ENCODE measurements at places on chromosomes 6 and 20. TPM values are rescaled to one million over a fixed set of nuclear protein-coding genes. Genes with fewer than 3 reads are reported as not detected.

GRCh38 chr6:127457456-127458064 lies 1.6 kb downstream of the KIAA0408 start:
- DNase-seq: no peak

DNA sequence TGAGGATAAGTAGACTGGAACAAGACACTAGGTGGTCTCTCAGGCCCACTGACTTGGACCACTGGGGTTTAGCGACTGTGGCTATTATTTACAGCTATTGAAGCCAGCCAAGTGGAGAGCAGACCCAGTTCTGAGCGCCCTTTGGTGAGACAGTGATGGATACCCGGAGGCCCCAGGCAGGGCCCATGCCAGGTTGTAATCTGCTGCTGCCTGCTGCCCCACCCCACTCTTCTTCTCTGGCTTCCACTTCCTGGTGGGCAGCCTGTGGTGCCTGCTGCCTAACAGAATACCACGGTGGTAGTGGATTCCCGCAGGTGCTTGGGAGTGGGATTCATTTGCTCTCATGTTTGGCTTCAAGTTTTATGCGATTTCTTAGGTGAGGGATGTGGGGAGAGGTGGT lies 570 bp downstream of the RAB44 start:
- no peak for DNase-seq

DNA sequence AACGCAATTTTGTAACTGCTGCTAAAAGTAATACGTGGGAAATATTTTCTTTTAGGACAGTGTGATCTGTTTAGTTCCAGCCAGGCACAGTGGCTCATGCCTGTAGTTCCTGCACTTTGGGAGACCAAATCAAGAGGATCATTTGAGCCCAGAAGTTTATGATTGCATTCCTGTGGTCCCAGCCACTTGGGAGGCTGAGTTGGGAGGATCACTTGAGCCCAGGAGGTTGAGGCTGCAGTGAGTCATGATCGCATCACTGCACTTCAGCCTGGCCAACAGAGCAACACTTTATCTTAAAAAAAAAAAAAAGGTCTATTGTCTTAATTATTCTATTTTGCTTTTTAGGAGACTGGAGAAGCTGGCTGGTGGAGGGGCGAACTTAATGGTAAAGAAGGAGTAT lies 101.5 kb downstream of the CD2AP start:
- DNase-seq: no peak

DNA sequence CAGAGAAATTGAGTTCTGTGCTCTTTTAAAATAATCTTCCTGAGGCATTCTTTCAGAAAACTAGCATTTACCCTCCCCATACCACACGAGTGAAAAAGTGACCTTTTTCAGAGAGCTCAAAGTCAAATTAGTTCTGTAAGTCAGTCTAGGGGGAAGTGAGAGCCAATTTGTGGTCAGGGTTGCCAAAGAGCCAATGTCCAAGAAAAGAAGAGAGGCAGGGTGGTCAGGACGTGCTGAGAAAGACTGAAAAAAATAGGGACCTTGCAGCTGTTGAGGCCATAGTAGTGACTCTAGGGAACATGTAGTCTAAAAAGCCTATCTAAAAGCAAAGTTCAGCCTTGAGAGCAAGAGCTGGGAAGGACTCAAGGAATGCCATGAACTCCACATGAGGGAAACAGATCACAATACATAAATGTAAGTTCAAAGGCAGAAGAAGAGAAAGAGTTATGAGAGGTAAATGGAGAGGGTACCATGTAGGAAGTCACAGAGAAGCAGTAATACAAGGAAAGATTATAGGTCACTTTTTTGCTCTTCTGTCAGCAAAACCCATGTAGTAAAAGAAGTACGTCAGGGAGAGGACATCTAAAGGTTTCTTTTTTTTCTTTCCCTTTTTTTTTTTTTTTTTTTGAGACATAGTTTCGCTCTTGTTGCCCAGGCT lies 565.1 kb upstream of the FLRT3 start:
- no peak for DNase-seq

DNA sequence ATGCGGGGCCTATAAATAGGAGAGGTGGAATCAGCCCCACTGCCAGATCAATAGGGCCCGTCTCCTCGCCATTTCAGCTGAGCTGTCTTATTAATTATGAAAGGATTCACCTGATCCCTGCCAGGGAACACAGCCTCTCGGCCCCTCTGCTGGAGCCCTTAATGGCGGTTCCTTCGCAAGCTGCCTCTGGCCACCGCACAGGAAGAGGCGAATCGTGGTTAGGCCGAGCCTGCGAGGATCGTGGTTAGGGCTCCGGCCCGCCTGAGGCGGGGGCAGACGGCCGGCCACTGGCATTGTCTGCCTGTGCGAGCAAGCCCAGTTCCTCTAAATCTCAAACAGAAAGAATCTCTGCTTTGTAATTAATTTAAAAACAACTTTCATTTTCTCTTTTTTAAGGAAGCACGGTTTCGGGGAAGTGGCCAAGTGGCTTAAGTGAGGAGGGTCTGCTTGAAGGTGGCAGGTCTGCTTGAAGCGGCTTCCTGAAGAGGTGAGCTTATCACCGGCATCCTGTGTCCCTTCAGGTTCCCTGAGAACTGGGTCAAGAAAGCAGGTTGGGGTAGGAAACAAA lies 9.2 kb downstream of the NRN1 start:
- DNase-seq: no peak

DNA sequence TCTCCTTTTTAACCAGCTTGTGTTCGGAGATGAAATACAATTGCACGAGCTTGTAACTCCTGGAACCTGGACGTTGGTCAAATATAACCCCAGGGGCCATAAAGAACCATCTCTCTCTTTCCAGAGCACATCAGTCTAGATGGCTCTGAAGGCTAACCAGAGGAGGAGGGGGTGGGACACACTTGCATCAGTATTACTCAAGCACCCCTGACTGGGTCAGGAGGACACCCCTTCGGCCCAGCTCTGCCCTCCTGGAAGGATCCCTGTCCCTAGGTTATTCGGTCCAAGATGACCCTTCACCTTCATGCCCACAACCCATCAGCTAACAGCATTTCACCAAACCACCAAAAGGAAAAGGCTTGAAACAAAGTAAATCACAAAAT lies 67.1 kb downstream of the FYN start:
- DNase-seq: no peak

GRCh38 chr6:30721198-30722024 lies 1.3 kb downstream of the TUBB start:
- peak; percentile 80 for DNase-seq

DNA sequence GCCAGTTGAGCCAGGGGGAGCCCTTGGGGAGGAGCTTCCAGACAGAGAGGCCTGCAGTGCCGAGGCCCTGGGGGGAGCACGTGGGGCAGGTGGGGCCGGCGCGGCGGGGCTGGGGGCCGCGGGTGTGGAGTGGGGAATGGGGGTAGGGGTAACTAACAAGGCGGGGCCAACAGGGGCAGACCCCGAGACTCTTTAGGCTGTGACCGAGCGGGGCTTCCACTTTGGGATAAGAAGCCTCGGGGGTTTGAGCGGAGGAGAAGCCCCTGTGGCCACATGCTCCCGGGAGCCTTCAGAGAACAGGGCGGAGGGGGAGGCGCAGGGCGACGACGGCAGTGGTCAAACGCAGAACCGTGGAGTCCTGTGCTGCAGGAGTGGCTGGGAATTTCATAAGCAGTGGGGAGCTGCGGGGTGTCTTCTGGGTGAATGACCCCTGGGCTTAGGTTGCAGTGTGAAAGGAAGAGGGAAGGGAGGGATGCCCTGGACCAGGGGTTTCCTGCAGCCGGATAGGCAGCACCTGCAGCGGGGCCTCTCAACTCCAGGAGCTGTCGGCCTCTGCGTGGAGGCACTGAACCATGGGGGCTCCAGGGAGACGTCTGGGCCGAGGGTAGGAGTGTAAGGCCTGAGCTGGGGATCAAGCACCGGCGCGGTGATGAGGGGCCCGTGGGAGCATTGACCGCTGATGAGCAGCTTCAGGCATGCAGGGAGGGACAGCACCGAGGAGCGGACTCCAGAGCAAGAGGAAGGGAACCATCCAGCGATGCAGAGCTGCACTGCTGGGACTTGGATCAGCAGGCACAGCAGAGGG lies 121.0 kb downstream of the SYNDIG1 start:
- no peak for DNase-seq

DNA sequence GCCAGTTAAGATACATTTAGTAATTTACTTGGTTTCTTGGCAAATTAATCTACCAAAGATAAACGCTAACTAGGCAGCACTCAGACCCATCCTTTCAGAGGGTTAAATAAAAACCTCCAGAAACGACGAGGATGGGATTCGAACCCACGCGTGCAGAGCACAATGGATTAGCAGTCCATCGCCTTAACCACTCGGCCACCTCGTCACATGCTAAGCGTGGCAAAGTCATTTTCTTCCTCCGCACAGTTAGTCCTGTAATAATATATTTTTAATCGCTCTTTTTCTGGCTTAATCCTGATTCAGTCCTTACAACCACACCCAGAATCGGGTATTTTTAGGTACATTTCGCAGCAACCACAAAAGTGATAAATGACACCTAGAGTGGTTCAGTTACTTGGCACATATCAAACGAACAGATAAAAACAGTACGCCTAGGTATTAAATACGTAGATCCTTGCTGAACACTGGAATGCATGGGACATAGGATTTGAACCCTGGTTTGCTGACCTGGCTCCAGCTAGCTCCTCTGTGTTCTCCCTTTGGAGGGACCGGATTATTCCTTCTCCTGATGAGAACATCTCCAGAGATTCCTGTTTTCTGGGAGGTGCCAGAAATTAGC lies 71.6 kb downstream of the GPX5 start:
- DNase-seq: peak; percentile 46

DNA sequence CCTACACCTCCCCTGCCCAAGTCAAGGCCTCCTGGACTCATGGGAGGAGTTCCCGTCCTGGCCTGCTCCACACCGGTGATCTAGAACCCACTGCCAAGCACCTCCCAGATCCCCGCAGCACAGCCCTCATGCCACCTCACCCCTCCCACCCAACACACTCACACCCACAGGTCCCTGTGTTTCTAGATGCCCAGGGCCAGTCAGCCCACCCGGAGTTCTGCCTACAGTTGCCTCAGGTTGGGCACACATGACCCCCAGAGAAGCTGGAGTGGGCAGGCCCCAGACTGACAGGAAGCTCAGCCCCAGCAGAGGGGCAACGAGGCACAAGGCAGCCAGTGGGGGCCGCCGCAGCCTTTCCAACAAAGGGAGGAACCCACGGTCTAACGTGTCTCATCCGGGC lies 29.6 kb downstream of the RRBP1 start:
- DNase-seq: no peak

DNA sequence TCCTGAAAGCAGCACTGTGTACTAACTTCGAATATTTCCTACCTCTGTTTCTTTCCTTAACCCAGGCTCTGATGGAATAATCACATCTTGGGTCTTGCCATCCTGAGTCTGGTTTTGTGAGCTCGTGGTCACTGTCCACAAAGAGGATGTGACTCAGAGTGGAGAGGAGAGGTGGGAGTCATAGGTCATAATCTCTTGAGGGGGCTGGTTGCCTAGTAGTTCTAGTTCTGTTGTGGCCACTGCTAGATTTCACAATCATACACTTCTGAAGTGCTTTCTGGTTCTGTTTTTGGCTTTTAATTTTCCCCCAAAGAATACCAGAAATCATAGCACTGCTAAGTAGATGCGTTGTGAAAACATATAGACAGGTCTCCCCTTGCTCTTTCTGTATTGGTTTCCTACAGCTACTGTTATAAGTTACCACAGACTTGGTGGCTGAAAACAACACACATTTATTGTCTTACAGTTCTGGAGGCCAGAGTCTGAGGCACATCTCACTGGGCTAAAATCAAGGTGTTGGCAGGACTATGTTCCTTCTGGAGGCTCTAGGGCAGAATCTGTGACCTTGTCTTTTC lies 102.8 kb downstream of the NRSN1 start:
- peak; percentile 69 for DNase-seq

DNA sequence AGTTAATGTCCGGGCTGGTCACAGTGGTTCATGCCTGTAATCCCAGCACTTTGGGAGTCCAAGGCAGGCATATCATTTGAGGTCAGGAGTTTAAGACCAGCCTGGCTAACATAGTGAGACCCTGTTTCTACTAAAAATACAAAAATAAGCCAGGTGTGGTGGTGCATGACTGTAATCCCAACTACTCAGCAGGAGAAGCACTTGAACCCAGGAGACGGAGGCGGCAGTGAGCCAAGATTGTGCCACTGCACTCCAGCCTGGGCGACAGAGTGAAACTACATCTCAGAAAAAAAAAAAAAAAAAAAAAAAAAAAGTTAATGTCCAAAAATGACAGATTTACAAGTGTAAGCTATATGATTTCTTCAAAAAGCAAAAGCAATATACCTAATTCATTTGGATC lies 124.9 kb downstream of the CCDC170 start:
- DNase-seq: no peak

DNA sequence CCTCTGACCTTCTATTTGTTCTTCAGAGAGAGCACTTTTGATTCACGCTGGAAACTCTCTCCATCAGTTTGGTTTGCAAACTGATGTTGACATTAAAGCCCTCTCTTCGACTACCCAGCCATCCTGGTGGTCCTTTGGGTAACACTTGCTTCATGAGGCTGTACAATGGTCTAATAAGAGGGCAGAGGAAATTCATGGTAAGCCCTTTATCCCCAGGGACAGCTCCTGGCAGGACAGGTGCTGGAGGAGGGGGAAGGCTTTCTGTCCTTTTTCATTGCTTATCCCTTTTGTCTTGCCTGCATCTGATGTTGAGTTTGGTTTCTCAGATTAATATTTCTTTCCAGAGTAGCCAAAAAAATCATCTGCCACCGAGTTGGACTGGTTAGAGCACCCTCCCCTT lies 52.1 kb upstream of the CD93 start:
- DNase-seq: no peak

DNA sequence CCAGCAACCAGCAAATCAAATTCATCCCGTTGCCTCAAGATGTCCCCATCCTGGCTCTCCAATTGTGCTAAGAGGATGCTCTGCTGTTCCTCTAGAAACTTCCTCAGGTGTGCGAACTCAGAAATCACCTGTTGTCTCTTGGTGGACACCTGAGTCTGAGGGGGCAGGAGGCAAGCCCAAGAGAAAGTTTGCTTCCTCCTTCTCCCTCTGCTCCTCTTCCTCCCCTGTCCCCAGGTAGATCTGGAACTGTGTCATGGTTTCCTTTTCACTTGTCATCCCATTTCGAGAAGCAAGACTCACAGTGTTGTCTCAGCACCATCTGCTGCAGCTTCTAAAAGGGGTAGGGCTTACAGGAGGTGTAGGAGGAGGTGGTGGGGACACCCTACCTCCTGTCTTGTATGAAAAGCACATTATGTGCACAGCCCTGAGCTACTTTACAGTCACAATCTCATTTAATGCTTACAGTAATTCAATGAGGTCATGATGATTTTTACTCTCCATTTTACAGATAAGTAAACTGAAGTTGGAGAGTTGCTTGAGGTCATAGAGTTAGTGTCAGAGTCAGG lies 2.5 kb downstream of the TRIM10 start:
- DNase-seq: no peak

The BIRC7 gene
- total RNA-seq: 0.27 TPM

The AK9 gene
- 4.8 TPM for total RNA-seq

The ARMH2 gene
- not detected for total RNA-seq
